IMR-90 (cell line): ENCODE measurements at places on chromosomes 4 and X.

DNA sequence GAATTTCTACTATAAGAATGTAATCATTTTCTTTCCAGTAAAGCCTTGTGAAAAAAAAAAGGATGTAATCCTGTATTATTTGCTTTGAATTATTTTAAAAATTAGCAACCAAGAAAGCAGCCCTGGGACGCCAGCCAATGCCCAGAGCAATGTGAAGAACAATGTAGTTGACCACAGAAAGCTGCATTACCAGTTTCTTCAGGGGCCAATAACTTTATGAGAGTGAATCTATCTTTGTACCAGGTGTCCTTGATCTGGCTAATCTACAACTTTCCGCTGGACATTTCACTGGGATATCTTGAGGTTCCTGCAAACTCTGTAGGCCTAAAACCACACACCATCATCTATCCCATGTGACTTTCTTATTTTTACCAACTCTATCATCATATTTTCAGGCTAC, 7.6 kb upstream of the KLHL2 start:
- no peaks in the 10 kb centered on the region for H3K36me3 ChIP-seq
- no peak overlapping the region for H3K4me3 ChIP-seq
- H3K27me3 ChIP-seq, result no peaks in the 10 kb centered on the region
- DNase-seq, result no peak
- H3K27ac ChIP-seq, result no peak overlapping the region

GRCh38 chr4:144894573-144894972, 203.4 kb downstream of the ANAPC10 start:
- no peak overlapping the region for H3K4me3 ChIP-seq
- H3K36me3 ChIP-seq, result no peaks in the 10 kb centered on the region
- H3K27ac ChIP-seq, result no peak overlapping the region
- peak; percentile 48 for DNase-seq
- H3K27me3 ChIP-seq, result no peaks in the 10 kb centered on the region
- H3K4me1 ChIP-seq, result no peaks in the 10 kb centered on the region

DNA sequence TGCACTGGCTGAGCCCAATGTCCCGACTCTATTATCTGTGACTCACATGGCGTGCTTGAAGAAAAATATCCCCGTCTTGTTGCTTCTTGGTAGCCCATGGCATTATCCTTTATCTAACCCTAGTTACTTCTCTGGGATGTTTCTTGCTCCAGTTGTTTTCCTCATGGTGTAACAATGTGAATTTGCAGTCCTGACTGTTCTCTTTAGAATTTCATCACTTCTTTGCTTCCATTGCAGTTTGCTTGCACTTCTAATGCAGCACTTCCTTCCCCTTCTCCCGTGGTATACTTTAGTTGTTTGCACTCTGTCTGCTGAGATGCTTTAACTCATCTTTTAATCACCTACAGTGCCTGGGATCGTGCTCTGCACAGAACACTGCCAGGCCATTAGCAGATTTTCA, 126.9 kb downstream of the MAML3 start:
- H3K4me1 ChIP-seq, result peaks cover 11% of the 10 kb centered on the region
- H3K27ac ChIP-seq, result no peak overlapping the region
- no peak overlapping the region for H3K4me3 ChIP-seq
- no peak for DNase-seq

GRCh38 chr4:168945291-168945690, 64.8 kb downstream of the CBR4 start:
- no peak for DNase-seq
- no peaks in the 10 kb centered on the region for H3K36me3 ChIP-seq
- no peaks in the 10 kb centered on the region for H3K4me1 ChIP-seq
- no peaks in the 10 kb centered on the region for H3K27me3 ChIP-seq
- H3K4me3 ChIP-seq, result no peak overlapping the region

DNA sequence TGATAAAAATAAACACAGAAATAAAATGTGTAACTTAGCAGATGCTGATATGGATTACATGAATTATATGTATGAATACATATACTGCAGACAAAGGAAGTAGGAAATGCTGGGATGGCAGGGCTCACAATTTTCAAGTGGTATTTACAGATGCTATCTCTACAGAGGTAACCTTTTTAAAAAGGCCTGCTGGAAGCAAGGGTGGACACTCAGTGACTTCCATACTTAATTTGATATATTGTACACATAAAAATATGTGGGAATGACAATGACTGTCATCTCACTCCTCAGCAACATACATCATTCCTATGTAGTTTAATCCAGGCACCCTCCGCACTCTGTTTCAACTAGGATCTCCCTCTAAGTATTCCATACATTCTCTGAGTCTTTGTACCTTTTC, 452.9 kb downstream of the DTHD1 start:
- DNase-seq, result no peak
- no peaks in the 10 kb centered on the region for H3K27me3 ChIP-seq
- no peak overlapping the region for H3K4me3 ChIP-seq
- H3K4me1 ChIP-seq, result no peaks in the 10 kb centered on the region
- no peaks in the 10 kb centered on the region for H3K36me3 ChIP-seq

GRCh38 chr4:11183356-11183740, 245.3 kb downstream of the HS3ST1 start:
- DNase-seq, result no peak
- no peak overlapping the region for H3K27ac ChIP-seq
- H3K4me3 ChIP-seq, result no peak overlapping the region
- no peaks in the 10 kb centered on the region for H3K4me1 ChIP-seq

- no peaks in the 10 kb centered on the region for H3K27me3 ChIP-seq
- DNase-seq, result no peak
- H3K4me3 ChIP-seq, result peak overlapping the region; percentile 69
- H3K36me3 ChIP-seq, result peaks cover 2% of the 10 kb centered on the region
Observed at GRCh38 chr4:336099-336892, 1.3 kb upstream of the ZNF141 start.

- H3K4me3 ChIP-seq, result no peak overlapping the region
- no peak overlapping the region for H3K27ac ChIP-seq
- no peaks in the 10 kb centered on the region for H3K4me1 ChIP-seq
- no peak for DNase-seq
- H3K27me3 ChIP-seq, result peaks cover 2% of the 10 kb centered on the region; the same call in 1 of the 2 replicates
- no peaks in the 10 kb centered on the region for H3K36me3 ChIP-seq
Observed at GRCh38 chr4:17339376-17339775, 172.5 kb downstream of the QDPR start.

GRCh38 chrX:129791961-129792570, 12.3 kb downstream of the SASH3 start:
- H3K4me1 ChIP-seq, result no peaks in the 10 kb centered on the region
- H3K36me3 ChIP-seq, result no peaks in the 10 kb centered on the region
- H3K27me3 ChIP-seq, result peaks cover 1% of the 10 kb centered on the region; the same call in 1 of the 2 replicates
- no peak overlapping the region for H3K27ac ChIP-seq

DNA sequence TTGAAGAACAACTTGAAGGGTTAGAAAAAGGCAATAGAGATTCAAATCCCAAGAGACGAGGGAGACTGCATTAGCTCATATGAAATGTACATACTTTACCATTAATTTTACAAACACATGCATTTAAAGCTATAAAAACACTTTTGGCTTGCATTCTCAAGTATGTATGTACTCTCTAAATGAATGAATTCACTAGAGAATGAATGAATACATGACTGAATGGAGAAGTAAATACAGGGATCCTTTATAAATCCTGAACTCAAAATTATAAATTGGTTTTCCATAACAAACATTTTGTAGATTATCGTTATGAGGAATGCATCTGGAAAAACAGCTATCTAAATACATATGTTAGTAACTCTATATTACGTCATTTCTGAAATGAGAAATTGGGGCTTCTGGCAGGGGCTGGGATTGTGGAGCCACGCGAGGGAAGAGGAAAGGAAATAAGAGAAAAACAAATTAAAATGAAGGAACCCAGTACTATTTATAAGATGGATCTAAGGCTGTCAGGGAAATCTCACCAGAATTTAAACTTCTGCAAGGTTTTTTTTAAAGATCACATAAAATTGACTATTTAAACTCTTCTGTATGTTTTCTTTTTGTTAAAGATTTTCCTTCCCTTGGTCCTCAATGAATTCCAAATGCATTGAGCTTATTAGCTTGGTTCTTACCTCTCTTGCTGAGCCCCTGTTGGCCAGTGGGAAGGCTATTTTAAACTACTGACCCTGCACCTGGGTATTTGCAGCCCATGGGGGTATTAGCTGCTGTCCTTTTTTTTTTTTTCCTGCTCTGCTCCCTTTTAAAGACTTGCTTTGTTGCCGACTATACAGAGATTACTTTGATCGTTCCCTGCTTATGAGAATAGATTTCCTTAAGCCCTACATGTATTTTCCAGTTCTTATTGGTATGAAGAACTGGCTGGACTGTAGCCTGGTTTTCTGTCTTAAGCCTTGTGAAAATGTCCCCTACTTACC, 207.8 kb downstream of the ADGRL3 start:
- H3K27ac ChIP-seq, result no peak overlapping the region
- H3K4me3 ChIP-seq, result no peak overlapping the region
- H3K27me3 ChIP-seq, result no peaks in the 10 kb centered on the region
- no peaks in the 10 kb centered on the region for H3K36me3 ChIP-seq
- H3K4me1 ChIP-seq, result no peaks in the 10 kb centered on the region
- no peak for DNase-seq

DNA sequence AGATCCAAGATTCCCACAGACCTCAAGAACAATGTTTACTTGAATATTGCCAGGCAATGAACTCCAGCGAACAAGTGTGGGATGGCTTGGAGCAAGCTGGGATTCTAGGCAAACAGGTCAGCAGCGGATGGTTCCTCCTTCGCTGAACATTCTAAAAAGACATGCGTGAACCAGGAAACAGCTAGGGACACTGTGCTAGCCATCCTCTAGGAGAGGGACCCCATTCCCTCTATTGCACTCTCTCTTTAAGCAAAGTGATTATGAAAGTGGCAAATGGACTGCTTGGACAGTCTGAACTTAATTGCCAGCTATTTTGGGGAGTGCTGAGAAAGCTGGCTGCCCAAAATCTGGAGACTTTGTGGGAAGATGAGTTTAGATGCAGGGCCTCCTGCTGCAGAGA, 29.9 kb upstream of the TEC start:
- peaks cover 5% of the 10 kb centered on the region for H3K4me1 ChIP-seq
- no peaks in the 10 kb centered on the region for H3K27me3 ChIP-seq
- H3K4me3 ChIP-seq, result no peak overlapping the region
- peak overlapping the region; percentile 23; the same call in 1 of the 2 replicates for H3K27ac ChIP-seq
- no peak for DNase-seq

DNA sequence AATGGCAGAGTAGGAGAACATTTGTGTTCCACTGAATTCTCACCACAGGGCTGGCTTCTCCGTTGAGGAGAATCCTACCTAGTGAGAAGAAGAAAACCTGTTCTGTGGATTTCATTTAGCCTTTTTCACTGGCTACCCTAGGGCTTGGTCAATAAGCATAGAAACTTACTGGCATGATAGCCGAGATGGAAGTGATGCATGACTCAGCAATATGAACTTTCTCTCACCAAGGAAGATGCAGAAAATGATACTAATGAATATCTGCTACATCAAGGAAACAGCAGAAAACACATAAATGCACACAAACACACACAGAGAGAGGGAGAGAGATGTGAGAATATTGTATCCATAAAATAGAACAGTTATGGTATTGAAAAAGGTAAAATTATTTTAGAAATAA, 216.3 kb downstream of the HHIP start:
- no peaks in the 10 kb centered on the region for H3K36me3 ChIP-seq
- no peaks in the 10 kb centered on the region for H3K27me3 ChIP-seq
- H3K4me1 ChIP-seq, result no peaks in the 10 kb centered on the region
- no peak overlapping the region for H3K27ac ChIP-seq

DNA sequence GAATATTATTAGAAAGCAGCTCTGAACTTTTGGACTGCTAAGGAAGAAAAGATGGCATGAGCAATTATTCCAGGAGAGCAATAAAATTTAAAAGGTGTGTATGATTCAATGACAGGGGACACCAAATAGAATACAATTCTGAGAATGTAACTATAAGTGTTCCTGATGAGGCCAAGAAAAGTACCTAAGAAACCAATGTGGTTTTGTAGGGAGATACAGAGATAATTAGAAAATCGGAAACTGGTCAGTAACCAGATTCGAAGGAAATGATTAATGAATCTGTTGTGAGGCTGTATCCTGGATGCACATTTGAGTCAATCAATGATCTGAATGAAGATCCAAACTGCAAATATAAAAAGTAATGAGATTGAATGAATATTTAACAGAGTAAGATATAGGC, 6.0 kb downstream of the NOA1 start:
- H3K27me3 ChIP-seq, result no peaks in the 10 kb centered on the region
- no peak overlapping the region for H3K27ac ChIP-seq
- H3K4me1 ChIP-seq, result no peaks in the 10 kb centered on the region
- no peak overlapping the region for H3K4me3 ChIP-seq
- H3K36me3 ChIP-seq, result peaks cover 40% of the 10 kb centered on the region

- peaks cover 15% of the 10 kb centered on the region for H3K4me1 ChIP-seq
- no peak overlapping the region for H3K4me3 ChIP-seq
- no peak for DNase-seq
Observed at GRCh38 chr4:8307714-8308113, 38.2 kb downstream of the HTRA3 start.

DNA sequence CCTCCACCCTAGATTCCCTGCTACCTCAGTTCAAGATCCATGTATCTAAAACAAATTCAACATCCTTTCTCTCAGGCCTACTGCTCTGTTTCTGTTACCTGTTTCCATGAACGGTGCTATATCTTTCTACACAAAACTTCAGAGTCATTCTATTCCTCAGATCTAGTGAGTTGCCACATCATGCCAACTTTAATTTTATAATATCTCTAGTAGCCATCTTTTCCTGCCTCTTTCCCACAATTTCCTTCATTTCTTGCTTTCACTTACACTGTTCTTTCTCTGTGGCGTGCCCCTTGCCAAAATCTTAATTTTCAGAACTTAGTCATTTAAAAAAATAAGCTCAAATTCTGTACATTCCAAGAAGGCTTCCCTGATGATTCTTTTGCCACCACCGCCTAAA, 15.2 kb downstream of the GUCY1A1 start:
- no peak for DNase-seq
- no peak overlapping the region for H3K27ac ChIP-seq
- no peaks in the 10 kb centered on the region for H3K27me3 ChIP-seq
- no peak overlapping the region for H3K4me3 ChIP-seq
- peaks cover 4% of the 10 kb centered on the region; the same call in 1 of the 2 replicates for H3K4me1 ChIP-seq
- no peaks in the 10 kb centered on the region for H3K36me3 ChIP-seq

DNA sequence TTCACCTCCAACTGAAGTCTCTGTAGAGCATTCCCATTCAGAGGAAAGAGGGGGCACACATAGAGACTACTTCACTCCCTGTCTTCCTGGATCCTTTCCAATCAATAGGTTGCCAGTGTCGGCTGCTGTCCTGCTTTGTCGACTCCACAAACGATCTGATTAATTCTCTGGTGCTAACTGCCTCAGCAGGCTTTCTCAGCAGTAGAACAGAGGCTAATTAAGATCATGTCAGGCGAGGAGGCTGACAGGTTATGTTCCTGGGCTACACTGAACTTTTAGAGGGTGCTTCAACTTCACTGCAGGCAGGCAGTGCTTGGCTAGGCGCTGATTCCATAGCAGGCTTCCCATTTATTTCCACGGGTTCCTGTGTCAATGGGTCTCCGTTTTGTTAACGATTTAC, 79.2 kb downstream of the GRIA3 start:
- H3K27me3 ChIP-seq, result no peaks in the 10 kb centered on the region
- no peaks in the 10 kb centered on the region for H3K36me3 ChIP-seq
- no peak for DNase-seq
- H3K27ac ChIP-seq, result no peak overlapping the region
- no peaks in the 10 kb centered on the region for H3K4me1 ChIP-seq

DNA sequence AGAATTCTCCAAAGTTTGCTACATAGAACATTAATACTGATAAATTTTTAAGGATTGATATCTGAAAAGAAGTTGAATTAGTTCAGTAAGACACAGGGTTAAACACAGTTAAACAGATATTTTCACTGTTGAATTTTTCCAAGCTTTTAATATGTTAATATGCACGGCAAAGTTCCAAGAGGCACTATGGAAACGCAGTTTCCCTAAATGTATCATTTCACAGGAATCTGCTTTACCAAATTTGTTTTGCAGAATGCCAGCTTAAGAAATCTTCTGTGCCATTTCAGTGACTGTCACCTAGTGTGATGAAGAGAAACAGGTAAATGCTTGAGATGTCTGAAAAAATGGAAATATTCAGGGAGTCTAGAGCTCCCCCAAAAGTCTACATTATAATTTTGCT, 395.9 kb upstream of the GRIA3 start:
- no peaks in the 10 kb centered on the region for H3K4me1 ChIP-seq
- DNase-seq, result no peak
- H3K27ac ChIP-seq, result no peak overlapping the region
- no peaks in the 10 kb centered on the region for H3K36me3 ChIP-seq
